NCI-H460 (cell line): ENCODE measurements at places on chromosomes 6 and 20.

DNA sequence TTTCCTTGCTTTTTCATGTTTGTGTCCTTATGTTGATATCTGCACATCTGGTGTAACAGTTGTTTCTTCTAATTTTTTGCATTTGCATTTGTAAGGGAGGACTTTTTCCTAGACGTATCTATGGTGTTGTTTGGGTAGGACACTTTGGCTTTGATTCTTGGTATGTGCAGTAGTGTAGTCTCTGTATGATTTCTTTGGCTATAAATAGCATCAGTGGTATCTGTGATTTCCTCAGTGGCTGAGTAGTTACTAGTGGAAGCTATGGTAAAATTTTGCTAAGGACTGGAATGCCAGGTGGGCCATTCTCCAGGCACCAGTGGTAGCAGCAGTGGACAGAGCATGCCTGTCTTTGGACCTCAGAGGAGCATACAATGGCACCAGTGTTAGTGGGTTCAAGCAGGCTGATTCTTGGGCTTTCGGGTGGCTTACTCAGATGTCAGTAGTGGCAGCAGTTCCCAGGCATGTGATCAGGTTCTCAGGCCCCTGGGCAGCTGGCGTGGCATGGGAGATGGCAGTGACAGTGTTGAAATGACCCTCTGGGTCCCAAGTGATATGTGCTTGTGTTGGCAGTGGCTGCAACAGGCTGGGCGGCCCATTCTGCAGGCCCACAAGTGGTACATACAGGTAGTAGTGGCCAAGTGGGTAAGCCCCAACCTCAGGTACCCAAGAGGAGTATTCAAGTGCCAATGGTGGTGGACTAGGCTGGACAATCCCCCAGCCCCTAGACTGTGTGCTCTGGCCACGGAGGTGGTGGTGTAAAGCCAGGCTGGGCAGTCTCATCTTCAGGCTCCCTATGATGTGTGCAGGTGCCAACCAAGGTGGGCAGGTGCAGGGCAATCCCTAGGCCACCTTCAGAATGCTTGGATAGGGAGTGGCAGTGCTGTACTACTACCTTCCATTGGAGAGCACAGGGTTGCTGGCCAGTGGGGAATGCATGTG, 54.5 kb downstream of the PLCG1 start:
- no peak for DNase-seq

GRCh38 chr20:41475503-41475902, 108.9 kb upstream of the EMILIN3 start:
- DNase-seq = no peak

DNA sequence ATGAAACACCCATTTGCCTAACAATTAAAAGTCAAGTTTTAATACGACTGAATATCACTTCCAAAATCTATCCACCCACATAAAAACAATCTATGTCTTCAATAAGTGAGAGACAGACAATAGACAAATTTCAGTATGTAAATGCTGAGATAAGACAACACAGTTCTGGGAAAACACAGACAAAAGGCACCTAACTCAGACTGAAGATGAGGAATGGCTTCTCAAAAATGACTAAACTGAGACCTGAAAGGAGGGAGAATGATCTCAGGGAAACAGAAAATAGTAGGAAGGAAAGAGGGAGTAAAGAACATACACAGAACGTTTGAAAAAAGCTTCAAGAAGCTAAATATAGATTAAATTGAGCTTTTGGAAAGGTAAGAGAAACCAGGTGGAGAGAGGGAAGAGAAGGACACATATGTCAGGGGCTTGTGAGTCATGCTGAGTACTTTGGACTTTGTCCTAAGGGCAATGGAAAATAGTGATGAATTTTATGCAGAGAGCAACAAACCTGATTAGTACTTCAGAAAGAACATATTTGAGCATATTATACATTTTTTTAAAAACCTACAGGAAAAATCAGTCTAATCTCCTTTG, 16.1 kb downstream of the LMBRD1 start:
- no peak for DNase-seq

DNA sequence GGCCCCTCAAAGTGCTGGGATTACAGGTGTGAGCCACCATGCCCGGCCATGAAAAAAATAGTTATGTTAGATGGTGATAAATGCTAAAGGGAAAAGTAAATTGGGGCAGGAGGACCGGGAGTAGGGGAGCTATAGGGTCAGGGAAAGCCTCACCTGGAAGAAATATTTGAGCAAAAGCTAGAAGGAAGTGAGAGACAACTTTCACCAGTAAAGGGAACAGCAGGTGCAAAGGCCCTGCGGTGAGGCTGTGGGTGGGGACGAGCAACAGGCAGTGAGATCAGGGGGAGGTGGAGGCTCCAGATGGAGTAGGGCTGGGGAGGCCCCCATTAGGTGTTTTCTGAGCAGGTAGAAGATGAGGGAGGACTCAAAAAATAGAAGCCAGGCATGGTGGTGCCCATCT, 16.0 kb downstream of the BCAS4 start:
- no peak for DNase-seq

DNA sequence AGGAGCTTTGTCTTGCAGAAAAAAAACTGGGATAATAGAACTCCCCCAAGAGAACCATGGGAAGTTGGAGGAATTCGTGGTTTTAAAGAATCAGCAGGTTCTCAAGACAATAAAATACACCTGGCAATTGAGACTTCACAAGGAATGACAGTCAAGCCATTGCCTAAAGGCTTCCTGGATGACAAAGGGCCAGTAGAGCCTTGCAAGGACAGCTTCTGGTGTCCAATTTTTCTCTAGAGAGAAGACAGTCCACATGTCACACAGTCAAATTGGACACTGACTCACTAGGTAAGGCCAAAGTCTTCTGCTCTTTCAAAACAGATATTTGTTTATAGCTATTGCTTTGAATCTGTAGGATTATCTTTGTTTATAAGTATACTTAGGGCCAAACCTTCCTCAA, 80.3 kb upstream of the BMP5 start:
- no peak for DNase-seq
